ENCODE measurements at places on chromosomes 11 and 22.

GRCh38 chr11:1871531-1871930, 18.6 kb downstream of the LSP1 start:
- DNase-seq = no peak

GRCh38 chr11:73314117-73314961, 6.3 kb downstream of the ARHGEF17 start:
- no peak for DNase-seq

GRCh38 chr11:34145847-34146381, 40.5 kb downstream of the NAT10 start:
- DNase-seq = no peak

DNA sequence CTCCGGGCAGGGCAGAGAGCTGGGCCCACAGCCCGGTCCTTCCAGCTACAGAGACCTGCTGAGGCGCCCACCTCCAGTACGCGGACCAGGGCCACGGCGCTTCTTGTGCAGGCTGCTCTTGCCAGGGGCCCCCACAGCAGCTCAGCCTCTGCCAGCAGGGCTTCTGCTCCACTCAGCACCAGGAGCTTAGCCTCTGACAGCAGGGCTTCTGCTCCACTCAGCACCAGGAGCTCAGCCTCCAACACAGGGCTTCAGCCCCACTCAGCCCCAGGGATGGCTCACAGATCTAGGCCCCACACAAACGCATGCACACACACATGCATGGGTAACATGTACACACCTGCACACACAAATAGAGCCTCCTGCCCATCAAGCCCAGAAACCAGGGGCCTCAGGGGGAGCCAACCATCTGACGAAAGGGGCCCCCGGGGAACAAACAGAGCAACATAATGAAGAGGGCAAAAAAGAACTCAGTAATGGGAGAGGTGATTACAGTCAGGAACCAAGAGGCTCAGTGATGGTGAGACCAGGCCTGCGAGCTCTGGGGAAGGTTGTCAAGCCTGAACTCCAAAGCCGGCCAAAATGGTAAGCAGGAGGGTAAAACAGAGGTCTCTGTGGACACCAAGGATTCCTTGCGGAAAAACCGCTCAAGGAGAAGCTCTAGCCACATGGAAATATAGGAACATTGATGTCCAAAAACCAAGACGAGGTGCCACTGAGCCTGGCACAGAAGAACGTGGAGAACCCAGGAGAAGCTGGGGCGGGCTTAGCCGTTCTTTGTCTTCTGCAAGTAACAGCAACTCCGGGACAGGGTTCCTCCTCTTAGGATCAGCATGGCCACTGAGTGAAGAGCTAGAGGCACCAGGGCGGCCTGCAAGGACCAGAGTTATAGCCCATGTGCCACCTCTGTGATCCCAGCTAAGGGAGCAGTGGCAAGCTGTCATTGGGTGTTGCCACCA, 46.5 kb downstream of the GNB1L start:
- no peak for DNase-seq

DNA sequence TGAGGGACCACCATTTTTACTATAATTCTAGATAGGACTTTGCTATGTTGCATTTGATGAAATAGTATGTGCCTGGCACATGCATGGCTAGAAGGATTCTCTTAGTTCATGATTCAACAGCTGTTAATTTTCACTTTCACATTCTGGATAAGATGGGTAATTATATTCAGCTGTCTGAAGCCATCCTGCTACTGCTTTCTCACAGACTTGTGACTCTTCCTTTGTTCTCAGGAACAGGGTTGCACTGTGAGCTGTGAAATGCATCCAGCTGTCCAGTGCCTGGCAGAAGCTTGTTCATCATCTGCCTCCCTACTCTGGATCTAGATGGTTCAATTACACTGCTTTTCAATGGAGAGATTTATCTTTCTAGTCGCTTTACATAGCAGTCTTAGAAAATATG, 610.1 kb upstream of the ANO5 start:
- no peak for DNase-seq

DNA sequence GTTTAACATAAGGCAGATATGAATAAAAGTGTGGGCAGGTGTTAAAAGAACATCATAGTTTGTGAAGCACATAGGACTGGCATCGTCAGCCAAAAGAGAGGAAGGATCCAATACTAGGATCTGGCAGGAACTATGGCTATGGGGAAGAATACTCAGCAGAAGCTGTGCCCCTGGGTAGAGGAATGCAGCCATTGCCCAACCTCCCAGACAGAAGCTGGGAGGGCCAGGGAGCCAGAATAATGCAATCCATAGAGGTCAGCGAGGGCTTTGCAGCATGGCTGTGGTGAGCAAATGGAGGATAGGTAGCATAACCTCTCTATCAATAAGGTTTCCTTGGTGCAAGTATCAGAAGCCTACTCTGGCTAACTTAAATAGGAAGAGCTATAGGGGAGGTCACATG, 11.7 kb upstream of the CSTF3 start:
- no peak for DNase-seq

DNA sequence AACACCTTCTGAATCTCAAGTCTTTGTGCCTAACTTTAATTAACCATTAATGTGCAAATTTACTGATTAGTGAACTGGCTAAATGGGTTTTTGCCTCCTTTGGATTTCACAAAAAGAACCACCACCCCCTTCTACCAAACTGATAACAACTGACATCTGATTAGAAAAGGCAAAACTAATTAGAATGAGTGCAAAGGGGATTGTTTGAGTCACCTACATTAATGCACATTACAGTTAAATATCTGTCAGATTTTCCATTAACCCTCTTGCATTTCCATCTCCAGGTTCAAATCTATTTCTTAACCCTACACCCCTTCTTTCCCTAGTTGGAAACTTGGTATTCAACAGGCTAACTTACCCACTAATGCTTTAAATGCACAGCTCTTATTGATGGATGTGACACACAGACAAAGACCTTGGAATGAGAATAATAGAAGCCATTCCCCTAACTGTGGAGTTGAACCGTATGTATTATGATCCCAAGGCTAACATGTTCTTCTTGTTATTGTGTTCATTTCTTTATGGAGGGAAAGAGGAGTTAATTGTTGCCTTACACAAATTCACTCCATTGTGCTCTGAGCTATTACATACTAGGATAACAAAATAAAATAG, 161.5 kb upstream of the MTMR2 start:
- no peak for DNase-seq

DNA sequence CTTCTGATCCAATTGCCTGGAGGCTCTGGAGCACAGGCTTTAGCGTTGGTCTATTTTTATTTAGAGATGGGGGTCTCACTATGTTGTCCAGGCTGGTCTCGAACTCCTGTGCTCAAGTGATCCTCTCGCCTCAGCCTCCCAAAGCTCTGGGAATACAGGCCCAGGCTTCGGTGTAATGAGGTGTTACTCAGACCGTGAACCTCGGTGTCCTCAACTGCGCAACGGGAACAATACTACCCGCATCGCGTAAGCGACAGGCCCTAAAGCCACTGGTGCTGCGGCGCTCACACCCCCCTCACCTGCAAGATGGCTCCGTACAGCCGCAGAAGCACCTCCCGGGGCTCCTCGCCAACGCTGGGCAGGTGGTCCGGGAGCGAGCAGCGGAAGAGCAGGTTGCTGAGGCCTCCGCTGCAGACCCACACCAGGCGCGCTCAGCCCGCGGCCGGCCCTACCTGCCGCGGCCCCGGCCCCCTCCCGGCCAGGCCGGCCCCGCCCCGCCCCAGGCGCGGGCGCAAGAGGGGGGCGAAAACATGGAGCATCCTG, 628 bp downstream of the CHKB start:
- DNase-seq = no peak

DNA sequence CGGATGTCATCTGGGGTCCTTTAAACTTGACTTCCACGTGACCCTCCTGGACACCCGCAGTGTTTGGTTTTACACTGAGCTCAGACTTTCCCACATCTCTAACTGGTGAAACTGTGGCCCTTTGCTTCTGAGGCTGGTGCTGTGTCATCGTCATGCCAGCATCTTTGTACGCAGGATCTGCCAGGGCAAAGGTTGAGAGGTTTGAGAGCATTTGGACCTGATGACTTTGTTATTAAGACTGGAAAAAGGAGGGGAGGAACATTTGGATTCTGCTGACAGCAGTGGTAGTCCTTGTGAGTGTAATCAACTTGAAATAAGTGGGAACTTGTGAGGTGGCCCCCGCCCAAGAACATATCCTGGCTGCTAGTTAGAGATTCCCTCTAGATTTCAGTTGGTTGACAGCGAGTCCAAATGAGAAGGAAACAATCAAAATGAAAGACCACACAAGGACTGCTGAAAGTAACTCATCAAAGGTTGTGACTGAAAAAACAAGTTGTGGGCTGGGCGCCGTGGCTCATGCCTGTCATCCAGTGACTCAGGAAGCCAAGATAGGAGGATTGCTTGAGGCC, 102.5 kb downstream of the KIAA1671 start:
- peak; percentile 64 for DNase-seq

DNA sequence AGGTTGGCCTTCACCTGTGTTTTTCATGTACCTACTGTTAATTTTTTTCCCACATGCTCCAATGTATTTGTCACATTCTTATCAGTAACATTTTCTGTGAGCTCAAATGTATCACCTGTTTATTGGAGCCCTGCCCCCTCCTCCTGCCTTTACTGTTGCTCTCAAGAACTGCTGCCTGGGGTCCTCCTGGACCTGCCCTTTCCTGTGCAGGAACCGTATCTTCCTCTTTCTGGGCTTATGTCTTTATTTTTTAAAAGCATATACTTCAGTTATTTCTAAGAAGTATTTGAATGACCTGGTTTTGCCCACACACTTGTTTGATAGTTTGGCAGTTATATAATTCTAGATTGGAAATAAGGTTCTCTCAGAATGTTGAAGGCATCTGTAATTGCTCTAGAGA, 5.9 kb downstream of the FAM118B start:
- no peak for DNase-seq

DNA sequence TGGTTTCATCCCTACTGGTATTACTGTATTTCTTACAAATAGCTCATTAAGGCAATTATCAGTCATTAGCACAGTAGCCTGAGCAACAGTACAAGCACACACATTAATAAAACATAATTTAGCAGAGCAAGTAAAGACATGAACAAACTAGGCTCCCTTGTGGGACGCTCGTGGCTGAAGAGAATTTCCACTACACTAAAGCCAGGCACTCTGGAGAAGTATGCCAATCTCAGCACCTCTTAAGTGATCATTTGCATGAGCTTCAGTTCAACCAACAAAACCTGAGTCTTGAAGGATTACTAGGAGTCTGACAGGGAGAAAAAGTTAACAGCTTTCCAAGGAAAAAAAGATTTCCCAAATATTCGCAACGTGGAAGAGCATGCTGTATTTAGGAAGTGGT, 109.1 kb downstream of the LARGE1 start:
- no peak for DNase-seq

- DNase-seq = no peak
These were observed 120.3 kb downstream of the KCNQ1OT1 start for GRCh38 chr11:2579315-2580060.

GRCh38 chr11:13434247-13435205, 28.5 kb downstream of the BTBD10 start:
- DNase-seq = no peak

DNA sequence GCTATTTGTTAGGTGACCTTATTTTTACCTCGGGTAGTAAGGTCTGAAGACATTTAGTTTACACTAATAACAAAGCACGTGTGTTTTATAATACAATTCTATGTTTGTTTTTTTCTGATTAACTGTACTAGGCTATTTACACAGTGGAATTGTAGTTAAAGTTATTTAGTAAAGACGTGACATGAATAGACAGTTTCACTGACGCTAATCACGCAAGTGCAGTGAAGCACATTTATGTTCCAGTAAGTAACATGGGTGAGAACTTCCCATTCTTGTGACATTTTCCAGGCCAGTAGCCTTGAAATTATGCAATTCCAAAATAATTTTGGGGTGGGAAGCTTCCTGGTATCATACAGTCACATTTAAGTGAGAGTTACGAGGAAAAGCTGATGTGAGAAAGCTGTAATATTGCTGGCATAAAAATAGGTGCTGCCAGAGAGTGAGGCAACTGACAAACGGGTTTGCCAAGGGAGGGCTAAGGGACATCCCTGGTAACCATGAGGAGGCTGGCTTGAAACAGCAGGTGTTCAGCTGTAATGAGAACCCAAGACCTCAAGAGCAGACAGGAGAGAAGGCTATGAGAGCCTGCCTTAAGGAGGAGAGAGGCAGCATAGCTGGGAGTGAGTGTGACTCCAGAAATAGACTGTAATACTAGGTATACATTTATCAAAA, 378.8 kb downstream of the DCDC1 start:
- DNase-seq = no peak

GRCh38 chr11:59144096-59144495, 1.4 kb downstream of the FAM111A start:
- DNase-seq = no peak

DNA sequence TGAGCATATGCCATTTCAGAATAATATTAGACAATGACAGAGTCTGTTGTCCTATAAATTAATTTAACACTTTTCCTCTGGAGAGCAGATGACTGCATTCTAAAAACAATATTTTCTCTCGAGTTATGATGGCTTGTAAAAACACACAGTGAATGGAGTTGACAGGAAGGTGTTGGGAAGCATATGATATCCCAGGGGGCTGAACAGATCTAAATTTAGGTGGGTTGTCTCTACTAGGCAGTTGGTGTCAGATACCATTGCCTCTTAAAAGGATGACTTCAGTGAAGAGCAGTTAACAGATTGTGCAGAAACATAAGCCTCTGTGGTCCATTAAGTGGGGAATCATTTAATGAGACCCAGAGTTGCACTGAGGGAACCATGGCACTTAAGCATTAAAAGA, 30.7 kb downstream of the SVIP start:
- DNase-seq = no peak

- no peak for DNase-seq
These were observed 216.3 kb upstream of the MTNR1B start for GRCh38 chr11:92753161-92753560.

DNA sequence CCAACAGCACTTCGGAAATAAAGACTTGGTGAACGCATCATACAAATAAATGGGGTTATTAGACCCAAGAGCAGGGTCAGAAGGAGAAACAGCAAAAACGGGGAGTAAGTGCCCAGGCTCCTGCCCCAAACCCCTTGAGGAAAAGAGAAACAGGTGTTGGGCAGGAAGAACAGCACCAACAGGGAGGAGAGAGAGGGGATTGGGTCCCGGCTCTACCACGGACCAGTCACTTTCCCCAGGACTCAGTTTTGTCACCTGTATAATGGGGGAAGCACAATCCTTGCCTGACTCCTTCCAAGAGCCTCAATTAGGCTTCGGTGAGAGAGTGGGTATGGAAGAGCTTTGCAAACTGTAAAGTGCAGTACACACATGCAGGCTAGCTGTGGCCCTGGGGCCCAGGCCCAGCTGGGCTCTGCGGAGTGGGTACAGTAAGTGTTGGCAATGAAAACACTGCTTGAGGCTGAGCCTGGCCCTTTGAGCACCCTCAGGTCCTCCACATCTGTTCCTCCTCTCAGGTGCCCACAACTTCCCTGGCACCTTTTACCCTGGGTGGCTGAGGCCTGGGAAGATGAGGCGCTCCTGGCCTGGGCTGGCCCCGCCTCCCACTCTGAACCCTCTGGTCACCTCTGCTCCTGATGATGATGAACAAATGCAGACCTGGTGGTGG, 8.9 kb downstream of the SLC29A2 start:
- no peak for DNase-seq
